Glutamatergic neuron (in vitro differentiated cells): ENCODE measurements at places on chromosomes 5 and 9.

GRCh38 chr5:27598576-27598975 lies 560.2 kb upstream of the CDH9 start:
- no peak for DNase-seq

DNA sequence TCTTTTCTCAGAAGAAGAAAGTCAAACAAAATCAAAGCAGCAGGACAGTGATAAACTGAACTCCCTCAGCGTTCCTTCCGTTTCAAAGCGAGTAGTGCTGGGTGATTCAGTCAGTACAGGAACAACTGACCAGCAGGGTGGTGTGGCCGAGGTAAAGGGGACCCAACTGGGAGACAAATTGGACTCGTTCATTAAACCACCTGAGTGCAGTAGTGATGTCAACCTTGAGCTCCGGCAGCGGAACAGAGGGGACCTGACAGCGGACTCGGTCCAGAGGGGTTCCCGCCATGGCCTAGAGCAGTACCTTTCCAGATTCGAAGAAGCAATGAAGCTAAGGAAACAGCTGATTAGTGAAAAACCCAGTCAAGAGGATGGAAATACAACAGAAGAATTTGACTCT lies 2.7 kb downstream of the CAMLG start:
- no peak for DNase-seq

- DNase-seq = no peak
Measured at GRCh38 chr9:14402583-14402982, 88.6 kb upstream of the NFIB start.

DNA sequence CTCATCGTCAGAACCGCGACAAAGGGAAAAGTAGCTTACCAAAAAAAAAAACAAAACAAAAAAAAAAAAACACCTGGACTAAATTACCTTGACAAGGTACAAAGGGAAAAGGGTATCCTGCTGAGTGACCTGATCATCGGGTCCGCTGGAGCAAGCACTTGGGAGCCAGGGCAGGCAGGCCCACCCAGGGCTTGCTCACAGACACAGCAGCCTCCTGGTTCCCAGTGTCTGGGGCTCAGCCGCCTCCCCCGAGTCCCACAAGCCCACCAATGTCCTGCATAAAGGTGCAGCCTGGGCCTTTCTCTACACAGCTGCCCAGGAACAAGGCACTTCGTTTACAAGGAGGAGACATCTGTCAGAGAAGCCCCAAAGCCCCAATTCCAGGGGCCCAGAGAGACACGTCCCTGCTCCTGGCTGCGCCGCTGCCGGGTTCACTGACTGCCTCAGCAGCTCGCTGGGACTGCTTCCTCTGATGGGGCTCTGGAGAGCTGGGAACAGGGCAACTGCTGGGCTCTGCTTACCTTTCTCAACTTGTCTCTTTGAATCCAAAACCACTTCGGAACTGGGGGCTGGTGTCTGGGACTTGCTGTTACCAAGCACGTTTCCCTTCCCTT lies 63.4 kb downstream of the GOLM1 start:
- no peak for DNase-seq

- no peak for DNase-seq
Measured at GRCh38 chr5:176167800-176168199, 70.4 kb upstream of the SIMC1 start.

DNA sequence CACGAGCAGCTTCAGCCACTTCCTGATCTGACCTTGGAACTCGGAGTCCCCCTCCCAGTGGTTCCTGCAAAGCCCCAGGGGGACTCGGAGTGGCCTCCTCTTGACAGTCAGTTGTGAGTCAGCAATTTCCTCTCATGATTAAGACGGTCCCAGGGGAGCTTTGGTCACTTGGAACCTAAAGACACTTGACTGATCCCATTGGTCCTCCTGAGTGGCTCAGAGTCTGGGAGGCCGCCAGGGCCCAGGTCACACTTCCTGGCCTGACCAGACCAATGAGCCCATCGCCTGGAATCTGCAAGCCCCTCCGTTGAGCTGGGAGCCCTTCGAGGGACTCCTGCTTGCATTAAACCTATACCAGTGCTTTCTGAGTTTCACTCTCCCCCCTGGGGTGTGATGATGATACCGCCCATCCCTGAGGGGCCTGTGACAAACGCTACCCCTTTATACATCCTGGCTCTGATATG lies 29.1 kb downstream of the TSPAN17 start:
- no peak for DNase-seq

- DNase-seq = no peak
Measured at GRCh38 chr9:77424993-77425392, 223.1 kb downstream of the GNA14 start.

- DNase-seq = no peak
Measured at GRCh38 chr5:128199104-128199503, 115.5 kb downstream of the SLC12A2 start.

- no peak for DNase-seq
Measured at GRCh38 chr5:143931476-143931875, 119.5 kb downstream of the HMHB1 start.

GRCh38 chr5:150517272-150518152 lies 9.6 kb downstream of the NDST1 start:
- DNase-seq = no peak

DNA sequence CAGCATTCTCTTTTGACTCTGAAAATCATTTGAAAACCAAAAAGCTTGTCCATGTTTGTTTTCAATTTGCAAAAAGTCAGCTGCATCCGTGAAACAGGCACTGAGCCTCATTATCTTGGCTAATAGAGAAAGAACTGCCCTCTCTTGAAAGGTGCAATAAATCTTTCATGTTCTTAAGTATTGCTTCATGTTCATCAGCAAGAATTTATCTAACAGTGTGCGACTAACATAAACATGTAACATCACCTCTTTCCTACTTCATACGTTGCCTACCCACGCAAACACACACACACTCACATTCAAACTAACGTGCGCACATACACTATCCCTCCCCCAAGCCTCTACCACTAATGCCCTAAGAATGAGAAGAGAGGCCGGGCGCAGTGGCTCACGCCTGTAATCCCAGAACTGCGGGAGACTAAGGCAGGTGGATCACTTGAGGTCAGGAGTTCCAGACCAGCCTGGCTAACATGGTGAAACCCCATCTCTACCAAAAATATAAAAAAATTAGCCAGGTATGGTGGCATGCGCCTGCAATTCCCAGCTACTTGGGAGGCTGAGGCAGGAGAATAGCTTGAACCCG lies 629.7 kb upstream of the ZNF608 start:
- no peak for DNase-seq

DNA sequence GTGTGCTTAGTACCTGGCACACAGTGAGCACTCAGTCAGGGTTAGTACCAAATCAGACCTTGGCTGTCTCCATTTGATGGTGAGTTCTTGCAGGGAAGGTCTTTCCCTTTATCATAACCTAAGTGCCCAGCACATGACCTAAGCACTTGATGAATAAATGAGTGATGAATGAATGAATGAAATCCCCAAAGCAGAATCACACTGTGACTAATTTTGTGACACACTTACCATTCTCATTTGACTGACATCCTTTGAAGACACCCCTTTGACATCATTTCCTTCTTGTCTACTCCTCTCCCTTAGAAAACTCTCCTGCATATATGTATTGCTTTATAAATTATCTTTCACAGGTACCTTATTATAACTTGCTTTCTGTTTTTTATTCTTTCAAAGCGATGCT lies 130.2 kb upstream of the ELL2 start:
- no peak for DNase-seq

DNA sequence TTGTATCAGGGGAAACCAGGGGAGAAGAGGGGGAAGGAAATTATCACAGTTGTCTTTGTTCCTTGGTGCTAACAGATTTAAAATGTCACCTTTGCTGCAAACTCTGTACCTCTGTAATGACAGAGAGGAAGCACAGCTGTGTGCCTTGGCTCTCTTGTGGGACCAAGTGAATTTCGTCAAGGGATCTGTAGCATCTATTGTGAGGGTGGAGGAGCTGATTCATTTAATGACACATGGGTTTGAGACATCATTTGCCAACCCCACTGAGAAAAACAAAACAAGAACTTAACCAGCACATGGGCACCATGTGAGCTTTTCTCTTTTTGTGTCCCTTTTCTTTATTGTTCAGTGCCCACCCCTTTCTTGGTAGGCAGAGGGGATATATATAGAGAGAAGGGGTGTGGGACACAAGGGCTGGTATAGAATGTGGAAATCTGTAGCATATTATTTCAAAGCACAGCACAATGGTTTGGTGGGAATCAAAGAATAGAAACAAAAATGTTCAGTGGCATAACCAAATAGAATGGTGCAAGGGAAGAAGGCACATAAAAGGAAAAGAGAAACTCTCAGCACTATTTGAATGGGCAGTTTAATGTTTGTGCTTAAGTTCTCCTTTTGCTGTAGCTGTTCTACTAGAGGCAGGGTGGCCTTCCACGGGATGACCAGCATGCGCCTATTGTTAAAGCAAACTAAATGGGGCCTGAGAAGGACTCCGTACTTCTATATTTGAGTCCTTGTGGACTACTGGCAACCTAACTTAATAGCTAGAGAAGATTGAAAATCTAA lies 63.3 kb downstream of the LIX1 start:
- DNase-seq = no peak

- no peak for DNase-seq
Measured at GRCh38 chr5:53068291-53068836, 41.2 kb downstream of the MOCS2 start.

GRCh38 chr5:57368010-57368409 lies 114.6 kb downstream of the ACTBL2 start:
- DNase-seq = no peak

DNA sequence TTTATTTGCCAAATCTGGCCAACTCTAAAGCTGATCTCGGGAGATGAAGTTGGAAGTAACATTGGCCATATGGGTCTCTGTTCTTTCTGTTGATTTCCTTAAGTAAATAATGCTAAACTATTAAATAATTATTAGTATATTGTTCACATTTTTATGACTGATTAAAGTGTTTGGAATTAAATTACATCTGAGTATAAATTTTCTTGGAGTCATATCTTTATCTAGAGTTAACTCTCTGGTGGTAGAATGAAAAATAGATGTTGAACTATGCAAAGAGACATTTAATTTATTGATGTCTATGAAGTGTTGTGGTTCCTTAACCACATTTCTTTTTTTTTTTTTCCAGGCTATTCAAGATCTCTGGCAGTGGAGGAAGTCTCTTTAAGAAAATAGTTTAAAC lies 9.3 kb upstream of the FGF18 start:
- no peak for DNase-seq

GRCh38 chr5:142466195-142466971 lies 141.6 kb upstream of the SPRY4 start:
- no peak for DNase-seq

GRCh38 chr5:103890313-103890712 lies 327.7 kb upstream of the NUDT12 start:
- DNase-seq = no peak

- DNase-seq = no peak
Measured at GRCh38 chr5:123369371-123369968, 53.7 kb downstream of the CEP120 start.

GRCh38 chr9:36716496-36716895 lies 143.8 kb downstream of the MELK start:
- DNase-seq = no peak

DNA sequence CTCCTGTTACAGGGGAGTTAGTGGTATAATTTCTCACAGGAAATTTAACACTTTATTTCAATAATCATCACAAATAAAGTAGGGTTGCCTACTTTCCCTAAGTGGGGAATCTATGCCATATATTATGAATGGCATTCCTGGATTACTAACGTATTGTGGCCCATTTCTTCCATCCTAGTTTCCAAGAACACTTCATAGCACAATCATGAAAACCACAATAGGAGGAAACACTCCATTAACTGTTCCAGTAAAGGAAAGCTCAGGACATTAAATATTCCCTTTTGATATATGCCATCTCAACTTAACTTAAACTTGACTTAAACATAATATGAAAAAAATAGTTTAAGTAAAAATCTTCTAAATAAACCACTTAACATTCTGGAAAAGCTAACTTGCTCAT lies 2.1 kb downstream of the CPLANE1 start:
- no peak for DNase-seq

DNA sequence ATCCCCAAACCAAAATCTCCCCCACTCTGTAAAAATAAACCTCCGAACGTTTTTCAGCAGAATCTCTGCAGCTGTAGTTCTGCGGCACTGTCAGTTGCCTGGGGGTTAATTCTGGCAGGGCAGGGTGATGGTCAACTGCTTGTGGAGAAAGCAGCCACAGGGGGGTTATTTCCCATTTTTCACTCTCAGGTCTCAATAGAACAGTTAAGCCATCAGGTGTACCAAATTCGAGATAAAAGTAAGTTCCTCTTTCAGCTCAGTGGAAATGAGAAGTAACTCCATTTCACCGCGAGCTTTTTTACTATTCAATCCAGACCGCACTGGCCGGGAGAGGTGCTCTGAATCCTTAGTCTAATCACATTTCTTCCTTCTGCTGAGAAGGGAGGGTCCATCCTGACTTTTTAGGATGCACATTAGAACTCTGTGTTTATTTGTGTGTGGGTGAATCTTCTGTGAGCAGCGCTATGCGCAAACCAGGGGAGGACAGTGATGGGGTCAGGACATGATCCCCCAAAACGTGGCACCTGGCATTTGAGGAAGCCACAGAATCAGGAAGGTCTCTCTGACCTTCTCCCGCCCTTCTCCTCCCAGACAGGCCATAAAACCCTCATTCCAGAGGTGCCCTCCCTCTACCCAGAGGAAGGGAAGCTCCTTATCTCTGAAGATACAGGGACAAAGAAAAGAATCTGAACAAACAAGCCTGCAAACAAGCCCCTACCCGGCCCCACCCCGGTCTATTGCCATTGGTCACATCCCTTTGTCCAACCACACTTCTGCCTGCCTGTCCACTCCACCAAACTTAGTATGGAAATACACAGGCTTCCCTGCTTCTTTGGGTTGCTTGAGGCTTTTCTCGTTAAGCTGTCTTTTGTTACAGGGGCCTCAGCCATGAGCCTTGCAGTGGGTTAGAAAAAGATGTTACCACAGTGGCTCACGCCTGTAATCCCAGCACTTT lies 229.0 kb downstream of the ROR2 start:
- no peak for DNase-seq

- no peak for DNase-seq
Measured at GRCh38 chr5:143140492-143141203, 262.8 kb downstream of the NR3C1 start.

DNA sequence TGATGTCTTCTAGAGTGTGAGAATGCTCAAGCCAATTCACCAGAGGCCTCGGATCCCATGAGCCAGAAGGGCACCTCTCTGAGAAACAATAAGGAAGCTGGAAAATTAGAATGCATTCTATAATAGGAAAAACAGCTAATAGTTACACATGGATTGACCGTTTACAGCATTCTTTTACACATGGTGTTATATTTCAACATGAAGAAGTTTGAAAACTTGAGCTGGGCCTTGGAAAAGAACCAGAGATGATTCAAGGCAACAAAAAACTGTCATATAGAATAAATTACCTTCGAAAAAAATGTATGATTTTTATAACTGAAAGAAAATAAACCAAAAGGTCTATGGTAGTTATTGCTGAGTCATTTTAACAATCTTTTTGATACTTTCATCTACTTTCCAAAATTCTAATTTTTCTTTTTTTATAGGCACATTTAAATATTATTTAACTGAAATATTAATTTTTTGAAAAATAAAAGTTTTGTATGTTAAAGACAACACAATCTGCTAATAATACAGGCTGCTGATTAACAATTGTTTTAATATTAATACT lies 6.2 kb downstream of the SH3TC2 start:
- DNase-seq = no peak
